MG63 (cell line): ENCODE measurements at places on chromosomes 3 and 15. TPM values are rescaled to one million over a fixed set of nuclear protein-coding genes. Genes with fewer than 3 reads are reported as not detected.

DNA sequence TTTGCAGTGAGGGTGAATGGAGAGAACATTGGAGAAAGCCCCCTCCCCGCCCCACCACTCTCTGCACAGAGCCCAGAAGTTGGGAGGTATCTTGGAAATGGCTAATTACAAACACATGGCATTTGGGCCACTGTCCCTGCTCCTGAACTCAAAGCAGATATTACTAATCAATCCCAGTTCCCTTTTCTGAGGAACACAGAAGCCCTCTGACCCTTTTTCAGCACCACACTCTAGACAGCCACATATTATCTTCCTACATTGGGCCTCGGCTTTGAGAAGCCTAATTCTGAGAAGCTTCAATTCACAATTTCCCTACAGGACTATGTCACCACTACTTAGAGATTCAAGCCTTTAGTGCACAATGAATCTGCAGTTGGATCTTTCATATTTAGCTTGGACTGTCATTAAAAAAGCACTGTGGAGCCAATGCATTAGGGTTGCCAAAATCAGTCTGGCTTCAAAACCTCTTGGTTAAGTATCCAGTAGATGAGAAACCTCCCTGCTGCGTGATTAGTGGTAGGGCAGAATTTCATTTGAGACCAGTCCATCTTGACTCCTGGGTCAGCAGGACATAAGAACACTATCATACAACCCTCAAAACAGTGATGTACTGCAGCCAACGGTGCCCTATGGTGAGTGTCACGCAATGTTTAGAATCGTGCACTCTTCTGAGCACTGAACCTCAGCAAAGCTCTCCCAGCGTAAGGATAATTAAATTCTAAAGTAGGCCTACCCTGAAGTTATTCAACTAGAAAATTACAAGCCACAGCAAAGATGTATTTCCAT is 26.1 kb downstream of the MGLL start:
- DNase-seq = peak; percentile 62

SLC22A13 gene
- not detected in 2 replicates for total RNA-seq

MBD4 gene
- total RNA-seq = 17.2 and 26.5 TPM in 2 replicates

DNA sequence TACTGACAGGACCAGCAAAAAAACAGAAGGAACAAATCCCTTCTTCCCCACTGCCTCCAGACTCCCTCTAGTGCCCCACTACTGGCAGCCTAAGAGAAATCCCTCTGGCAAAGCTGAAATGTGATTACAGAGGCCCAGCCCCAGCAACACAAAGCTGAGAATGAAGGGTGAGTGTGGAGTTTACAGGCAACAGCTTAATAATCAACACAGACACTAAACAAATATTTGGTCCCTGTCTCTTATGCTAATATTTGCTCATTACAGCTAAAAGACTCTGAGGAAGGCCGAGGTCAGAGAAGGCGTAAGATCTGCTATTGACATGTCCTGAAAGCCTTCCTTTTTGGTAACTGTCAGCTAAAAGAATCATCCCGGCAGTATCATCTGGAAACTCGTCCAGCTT is 308.5 kb upstream of the RASGRP1 start:
- DNase-seq = no peak

DNA sequence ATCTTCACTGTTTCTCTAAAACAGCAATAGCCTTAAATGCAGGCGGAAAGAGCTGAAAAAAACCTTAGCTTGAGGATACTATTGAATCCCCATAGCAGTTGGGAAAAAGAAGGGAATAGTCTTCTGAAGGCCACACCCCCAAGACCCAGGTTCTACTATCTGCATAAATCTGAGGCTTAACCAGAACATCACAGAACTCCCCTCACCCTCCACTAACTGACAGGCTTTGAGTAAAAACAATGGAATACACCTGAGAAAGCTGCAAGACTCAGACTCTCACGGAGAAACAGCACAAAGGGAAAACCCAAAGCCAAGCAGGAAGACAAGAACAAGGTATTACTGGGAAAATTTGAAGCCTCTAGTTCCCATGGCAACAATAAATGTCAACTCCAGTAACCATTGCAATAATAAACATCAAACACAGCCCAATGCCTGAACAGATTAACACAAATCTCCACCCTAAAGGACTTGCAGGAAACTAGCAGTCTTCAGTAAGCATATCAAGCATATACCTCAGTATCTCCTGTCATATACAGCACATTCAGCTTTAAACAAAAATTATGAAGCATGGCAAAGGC is 56.4 kb downstream of the TMCC1 start:
- no peak for DNase-seq

DNA sequence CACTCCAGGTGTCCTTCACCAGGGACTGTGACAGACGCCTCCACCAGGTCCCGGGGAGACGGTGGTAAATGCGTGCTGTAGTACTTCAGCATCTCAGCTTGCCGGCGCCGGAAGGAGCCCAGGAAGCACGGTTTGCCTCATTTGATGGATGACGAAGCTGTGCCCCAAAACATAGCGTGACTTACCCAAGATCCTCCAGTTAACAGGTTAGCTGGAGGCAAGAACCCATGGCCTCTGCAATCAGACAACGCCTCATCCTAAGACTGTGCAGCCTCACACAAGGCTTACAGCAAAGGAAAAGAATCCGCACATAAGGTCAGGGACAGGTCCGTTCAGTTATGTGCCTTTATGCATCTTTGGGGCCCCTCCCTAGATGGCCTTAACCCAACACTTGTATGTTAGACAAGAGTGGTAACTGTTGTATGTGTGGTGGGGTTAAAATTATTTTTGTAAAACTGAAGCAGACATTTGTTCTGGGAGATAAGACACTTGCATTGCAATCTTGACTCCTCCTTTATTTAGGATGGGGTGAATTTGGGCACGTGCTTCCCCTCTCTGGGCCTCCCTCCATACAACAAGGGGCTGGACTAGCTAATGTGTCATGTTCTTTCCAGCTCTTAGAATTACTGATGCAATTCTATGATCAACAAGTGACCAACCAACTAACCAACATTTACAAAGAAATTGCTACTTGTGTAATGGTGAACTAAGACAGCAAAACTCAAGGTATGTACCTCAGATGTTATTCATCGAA is 39.4 kb downstream of the VGLL4 start:
- peak; percentile 53 for DNase-seq

- no peak for DNase-seq
These were observed 14.8 kb upstream of the ZNF774 start for GRCh38 chr15:90337256-90337655.

GRCh38 chr3:115857518-115858136 is 234.3 kb downstream of the GAP43 start:
- DNase-seq = no peak

- no peak for DNase-seq
These were observed 196.5 kb upstream of the ZPLD1 start for GRCh38 chr3:102238362-102238761.

- DNase-seq = no peak
These were observed 58.9 kb upstream of the ULK4 start for GRCh38 chr3:42020684-42021307.

IL17RC gene
- total RNA-seq = 12.1 and 14.8 TPM in 2 replicates

PTPRG gene
- 3.1 and 6.1 TPM in 2 replicates for total RNA-seq
